ENCODE measurements at places on chromosomes 11 and 22.

DNA sequence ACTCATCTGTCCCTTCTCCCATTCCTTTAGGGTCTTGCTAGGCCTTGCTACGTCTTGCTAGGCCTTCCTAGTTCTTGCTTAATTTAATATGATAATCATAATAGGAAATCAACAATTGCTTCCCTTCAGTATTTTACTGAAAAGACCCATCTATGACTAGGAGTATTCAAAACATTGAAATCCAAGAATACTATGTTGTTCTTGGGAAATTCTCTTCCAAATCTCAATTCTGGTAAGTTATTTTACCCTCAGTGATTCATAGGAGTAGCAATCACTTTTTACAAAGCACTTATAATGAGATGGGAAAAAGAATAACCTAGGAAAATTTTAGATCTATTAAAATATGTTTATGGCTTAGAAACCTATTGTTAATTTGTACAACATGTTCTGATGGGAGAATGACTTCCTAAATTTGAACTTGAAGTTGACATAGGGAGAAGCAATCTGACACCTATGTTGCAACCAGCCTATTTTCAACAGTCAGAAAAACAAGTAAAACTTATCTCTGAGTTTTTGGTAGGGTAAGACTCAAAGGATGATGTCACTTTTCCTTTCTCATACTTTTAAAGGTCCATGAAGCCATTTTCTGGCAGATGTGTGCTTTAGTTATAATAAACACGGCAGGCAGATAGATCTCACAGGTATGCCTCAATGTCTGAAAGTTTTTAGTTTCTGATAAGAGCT lies 29.5 kb upstream of the HIPK3 start:
- DNase-seq, result no peak

- DNase-seq, result no peak
These were observed 6.8 kb downstream of the CFL1 start for GRCh38 chr11:65851083-65851579.

DNA sequence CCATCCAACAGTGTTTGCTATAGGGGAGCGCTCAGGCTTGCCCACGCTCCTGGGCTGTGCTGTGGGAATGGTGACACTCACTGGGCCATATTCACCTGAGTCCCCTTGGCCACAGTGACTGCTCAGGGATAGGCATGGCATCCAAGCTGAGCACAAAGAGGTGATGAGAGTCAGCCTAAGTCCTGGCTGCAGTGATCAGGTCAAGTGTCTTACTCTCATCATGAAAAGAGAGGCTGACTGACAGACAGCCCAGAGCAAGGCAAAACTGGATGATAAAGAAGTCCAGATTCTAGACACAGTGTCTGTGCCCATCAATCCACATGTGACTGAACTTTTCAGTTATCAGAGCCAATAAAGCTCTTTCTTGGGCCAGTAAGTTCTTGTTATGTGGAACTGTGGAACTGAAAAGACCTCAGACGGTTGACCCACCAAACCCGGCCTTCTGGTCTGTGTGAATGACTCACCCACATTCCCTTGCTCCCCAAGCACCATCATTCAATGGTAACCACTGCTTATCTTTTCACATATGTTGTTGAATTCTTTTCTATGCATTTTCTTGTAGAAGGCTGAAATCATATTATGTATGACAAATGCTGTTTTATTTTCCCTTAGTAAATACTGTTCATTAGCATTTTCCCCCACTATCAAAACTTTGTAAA lies 43.2 kb upstream of the YPEL1 start:
- DNase-seq, result peak; percentile 83

DNA sequence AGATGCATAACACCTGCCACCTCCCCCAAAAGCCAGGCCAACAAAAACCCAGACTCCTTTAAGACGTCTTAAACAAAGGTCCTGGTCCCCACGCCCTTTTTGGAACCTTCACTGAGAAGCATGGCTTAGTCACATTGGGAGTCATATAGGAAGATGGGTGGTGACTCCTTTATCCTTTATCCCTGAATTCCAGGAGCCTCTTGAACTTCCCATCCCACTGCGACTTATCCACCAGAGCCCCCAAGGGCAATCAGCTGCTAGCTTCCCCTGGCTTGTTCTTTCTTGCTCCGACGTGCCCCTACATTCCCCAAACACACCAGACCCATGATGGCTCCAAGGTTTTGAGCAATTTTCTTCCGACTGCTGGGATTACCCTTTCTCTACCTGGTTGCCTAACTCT lies 567.0 kb upstream of the CADM1 start:
- no peak for DNase-seq

GRCh38 chr11:47394050-47394321 lies 14.4 kb upstream of the SLC39A13 start:
- no peak for DNase-seq

GRCh38 chr11:59415111-59415510 lies 11.1 kb downstream of the OR5A2 start:
- DNase-seq, result no peak

GRCh38 chr11:40132912-40133311 lies 1326.5 kb downstream of the LRRC4C start:
- no peak for DNase-seq

- no peak for DNase-seq
These were observed 31.5 kb downstream of the NADSYN1 start for GRCh38 chr11:71484248-71485062.

DNA sequence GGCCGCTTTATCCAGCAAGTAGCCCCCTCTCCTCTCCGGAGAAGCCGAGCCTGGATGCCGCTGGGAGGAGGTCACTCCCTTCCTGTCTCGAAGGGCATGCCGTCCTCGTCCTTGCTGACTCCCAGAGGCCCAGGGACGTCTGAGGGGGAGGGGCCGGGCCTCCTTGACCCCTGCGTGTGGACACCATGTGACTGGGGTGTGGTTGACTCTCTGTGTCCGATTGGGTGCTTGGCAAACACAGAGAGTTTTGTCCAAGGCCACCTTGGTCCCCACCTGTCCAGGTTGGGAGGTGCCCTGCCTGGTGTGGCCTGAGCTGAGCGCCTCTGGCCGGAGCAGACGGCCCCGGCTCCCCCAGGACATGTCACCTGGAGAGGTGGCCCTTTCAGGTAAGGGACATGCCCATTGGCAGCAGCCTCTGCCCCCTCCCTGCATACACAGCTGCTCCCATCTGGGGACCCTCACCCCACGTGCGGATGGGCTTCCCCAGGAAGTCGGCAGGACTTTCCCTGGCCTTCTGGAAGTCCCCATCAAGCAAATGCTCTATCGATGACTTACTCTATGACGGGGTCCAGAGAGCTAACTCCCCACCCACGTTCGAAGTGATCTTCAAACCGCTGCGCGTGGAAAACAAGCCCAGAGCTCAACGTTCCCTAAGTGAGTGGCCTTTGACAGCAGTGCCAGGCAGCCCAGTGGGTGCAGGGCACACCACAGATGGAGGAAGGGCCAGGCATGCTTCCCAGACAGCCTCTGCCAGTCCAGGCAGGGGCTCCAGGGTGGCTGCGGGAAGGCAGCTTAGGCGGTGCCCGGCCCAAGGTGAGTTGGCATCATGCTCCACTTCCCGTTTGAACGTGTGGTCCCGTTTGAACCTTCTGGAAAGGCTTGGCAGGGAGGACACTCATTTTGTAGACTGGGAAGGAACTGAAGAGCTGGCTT lies at the start of gene SMIM38:
SMIM38 (plus strand) TSS at position 634 of the 933 bp plus-strand sequence. CDS start 1,912 bp downstream, outside the sequence.
- DNase-seq, result no peak

DNA sequence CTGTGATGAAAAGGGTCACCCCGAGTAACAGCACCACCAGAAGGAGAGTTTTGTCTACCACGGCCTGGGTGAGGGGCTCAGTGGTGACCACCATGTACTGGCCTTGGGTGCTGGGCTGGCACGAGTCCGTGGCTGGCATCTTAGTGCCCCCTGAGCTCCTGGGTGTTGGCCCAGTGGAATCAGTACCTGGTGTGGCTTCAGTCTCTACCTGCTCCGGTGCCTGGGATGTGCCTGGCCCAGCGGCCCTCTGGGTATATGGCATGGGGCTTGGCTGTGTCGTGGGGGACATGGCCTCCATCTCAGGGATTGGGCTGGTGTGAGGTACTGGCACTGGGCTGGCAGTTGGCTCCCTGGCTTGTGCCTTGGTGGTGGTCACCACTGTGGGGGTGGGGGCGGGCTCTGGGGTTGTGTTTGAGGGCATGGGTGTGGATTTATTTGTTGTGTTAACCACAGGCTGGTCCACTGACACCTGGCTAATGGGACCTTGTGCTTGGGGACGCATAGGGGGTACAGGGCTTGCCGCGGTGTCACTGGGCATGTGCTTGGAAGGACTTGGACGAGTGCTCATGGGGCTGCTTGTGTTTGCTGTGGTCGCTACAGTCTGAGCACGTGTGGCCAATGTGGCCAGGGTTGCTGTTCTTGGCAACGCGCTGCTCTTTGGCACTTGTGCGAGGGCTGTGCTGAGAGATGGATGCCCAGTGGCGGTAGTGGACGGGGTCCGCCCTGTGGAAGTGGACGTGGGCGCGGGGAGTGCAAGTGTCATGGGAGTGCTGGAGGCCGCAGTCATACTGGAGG lies 9.8 kb downstream of the C11orf24 start:
- no peak for DNase-seq

GRCh38 chr22:30272781-30273601 lies 6.3 kb upstream of the OSM start:
- DNase-seq, result no peak

DNA sequence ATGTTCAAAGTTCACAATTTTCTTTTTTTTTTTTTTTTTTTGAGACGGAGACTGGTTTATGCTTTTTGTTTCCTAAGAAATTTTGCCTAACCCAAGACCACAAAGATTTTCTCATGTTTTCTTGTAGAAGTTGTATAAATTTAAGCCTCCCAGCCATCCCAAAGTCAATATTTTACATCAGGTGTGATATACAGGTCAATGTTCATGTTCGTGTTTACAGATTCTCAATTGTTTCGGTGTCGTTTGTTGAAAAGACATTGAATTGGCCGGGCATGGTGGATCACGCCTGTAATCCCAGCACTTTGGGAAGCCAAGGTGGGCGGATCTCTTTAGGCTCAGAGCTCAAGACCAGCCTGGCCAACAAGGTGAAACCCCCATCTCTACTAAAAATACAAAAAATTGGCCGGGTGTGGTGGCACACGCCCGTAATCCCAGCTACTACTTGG lies 15.4 kb downstream of the FRMD8 start:
- DNase-seq, result no peak

GRCh38 chr11:64067230-64067993 lies 31.7 kb downstream of the FLRT1 start:
- no peak for DNase-seq

DNA sequence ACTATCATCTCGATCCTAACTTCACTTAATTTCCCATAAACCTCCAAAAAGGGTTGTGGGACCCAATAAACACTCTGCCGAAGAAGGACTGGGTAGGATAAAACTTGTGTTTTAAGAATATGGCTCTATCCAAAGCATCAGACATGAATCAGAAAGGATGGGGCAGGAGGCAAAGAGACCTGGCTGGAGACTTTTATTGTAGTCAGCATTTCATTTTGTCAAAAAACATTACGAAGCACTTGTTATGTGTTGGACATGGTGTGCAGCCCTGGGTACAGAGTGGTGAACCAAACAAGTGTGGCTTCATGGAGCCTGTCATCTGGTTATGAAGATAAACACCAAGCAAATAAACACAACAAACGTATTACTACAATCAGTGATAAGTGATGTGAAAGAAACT lies 17.3 kb downstream of the IL10RA start:
- DNase-seq, result no peak

GRCh38 chr22:41582694-41583093 lies 6.9 kb downstream of the PMM1 start:
- DNase-seq, result no peak

- DNase-seq, result peak; percentile 89
These were observed 3.6 kb downstream of the NEAT1 start for GRCh38 chr11:65425971-65426838.

DNA sequence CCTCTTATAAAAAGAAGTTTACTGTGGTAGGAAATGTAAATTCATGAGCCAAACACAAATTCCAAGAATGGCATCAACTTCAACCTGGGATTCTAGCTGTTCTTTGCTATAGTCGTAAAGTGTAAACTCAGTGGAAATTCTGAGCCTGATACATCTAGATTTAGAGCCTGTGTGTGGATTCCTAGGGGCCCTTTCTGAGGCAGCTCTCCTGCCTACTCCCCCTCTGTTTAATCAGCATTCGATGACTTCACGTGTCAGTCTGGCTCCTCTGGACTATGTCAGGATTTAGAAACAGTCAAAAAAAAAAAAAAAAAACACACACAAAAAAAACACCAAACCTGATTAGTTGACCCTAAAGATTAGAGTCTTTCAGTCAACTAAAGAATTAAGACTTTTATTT lies 93.1 kb upstream of the SC5D start:
- DNase-seq, result no peak

Measured in fibroblast of upper back skin (primary cell).